NCI-H2107 (cell line): ENCODE measurements at places on chromosomes 5 and 9.

- no peak for DNase-seq
Observed at GRCh38 chr5:5285906-5286305, 136.6 kb upstream of the ICE1 start.

GRCh38 chr9:11135851-11136250 lies 523.0 kb upstream of the PTPRD start:
- DNase-seq = no peak

GRCh38 chr5:104757915-104758314 lies 1195.3 kb upstream of the NUDT12 start:
- no peak for DNase-seq

GRCh38 chr5:117738571-117738970 lies 1163.9 kb upstream of the SEMA6A start:
- no peak for DNase-seq

GRCh38 chr5:151688436-151688835 lies 1.7 kb upstream of the SPARC start:
- no peak for DNase-seq

- DNase-seq = no peak
Observed at GRCh38 chr9:1272488-1272887, 222.3 kb downstream of the DMRT2 start.
